Fibroblast of lung (primary cell): ENCODE measurements at places on chromosomes 7 and 10.

- no peak for DNase-seq
Measured at GRCh38 chr7:157014635-157015555, 4.4 kb upstream of the MNX1 start.

DNA sequence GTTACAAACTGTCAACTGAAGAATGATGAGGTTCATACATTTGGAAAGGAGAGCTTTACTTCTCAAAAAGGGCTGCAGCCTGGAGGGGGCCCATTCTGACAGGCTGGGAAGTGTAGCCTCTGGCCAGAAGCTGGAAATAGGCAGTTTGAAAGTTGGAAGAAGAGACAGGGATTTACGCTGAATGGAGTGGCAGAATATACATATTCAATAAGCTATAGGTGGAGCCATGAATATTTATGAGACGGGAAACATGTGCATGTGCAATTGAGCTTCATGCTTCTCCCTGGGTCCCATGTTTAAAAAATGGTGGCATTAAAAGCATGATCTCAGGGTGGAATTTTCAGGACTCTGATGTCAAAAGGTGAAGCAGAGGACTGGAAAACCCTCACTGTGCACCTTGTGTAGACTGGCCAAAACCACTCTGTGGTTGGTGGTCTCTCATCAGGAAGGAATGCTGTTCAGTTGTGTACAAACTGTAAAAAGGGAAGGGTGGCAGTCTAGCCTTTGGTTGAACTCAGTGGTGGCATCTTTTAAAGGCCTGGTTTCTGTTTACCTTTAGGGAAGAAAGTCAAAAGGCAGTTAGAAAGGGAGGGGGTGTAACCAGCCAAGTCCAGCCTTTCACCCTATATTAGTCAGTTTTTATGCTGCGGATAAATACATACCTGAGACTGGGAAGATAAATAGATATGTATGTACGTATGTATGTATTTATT is 7.2 kb upstream of the ACTR3B start:
- no peak for DNase-seq

DNA sequence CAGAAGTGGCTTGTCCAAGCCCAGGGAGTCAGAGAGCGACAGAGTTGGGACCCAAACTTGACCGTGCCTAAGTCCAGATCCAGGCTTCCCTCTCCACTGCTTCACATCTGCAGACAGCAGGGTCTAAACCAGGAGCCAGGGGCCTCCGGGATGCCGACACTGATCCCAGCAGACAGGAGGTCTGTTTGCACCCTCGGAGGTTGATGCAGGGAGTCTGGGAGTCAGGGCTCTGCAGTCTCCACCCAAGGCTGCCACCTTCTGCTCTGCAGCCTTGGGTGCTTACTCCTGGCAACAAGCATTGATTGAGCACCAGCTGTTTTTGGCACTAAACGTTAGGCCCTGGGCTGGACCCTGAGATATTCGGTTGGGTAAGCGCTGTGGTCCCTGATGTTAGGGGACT is 21.0 kb downstream of the ELFN1 start:
- no peak for DNase-seq

DNA sequence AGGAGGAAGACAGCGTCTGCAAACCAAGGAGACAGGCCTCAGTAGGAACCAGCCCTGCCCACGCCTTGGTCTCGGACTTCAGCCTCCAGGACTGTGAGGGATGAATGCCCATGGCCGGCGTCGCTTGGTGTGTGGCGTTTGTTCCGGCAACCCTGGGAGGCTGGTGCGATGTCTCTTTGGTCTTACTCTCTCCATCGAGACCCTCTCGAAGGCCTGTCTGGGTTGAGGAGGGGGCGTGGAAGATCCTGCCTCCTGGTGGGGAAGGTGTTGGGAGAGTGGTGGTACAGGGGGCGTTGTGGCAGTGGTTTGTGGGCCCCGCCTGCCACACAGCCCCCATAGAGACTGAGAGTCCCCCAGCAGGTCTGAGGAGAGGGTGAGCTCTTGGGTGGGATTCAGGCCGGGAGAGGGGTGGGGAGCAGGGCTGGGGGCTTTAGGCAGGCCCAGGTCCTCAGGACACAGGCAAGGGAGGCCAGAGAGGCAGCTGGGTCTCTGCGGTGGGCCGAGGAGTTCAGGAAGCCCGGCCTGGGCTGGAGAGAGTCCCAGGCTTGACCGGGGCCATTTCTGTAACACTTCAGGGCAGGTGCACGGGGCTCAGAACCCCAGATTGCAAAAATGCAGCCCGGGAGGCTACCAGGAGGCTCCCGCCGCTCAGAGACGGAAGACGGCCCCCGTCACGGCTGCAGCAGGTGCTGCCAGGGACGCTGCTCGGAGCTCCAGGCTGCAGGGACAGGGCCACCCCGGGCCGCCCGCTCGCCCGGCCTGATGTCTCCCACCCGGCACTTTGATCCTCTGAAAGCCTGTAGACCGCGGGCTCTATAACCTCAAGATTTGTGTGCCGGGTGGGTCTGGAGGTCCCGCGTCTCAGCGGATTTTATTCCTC is 33.8 kb upstream of the PSMG3 start:
- DNase-seq = no peak

- DNase-seq = no peak
Measured at GRCh38 chr10:124737221-124737620, 7.0 kb downstream of the FAM53B start.

GRCh38 chr10:836782-837181 is 94.7 kb downstream of the LARP4B start:
- peak; percentile 11 for DNase-seq

DNA sequence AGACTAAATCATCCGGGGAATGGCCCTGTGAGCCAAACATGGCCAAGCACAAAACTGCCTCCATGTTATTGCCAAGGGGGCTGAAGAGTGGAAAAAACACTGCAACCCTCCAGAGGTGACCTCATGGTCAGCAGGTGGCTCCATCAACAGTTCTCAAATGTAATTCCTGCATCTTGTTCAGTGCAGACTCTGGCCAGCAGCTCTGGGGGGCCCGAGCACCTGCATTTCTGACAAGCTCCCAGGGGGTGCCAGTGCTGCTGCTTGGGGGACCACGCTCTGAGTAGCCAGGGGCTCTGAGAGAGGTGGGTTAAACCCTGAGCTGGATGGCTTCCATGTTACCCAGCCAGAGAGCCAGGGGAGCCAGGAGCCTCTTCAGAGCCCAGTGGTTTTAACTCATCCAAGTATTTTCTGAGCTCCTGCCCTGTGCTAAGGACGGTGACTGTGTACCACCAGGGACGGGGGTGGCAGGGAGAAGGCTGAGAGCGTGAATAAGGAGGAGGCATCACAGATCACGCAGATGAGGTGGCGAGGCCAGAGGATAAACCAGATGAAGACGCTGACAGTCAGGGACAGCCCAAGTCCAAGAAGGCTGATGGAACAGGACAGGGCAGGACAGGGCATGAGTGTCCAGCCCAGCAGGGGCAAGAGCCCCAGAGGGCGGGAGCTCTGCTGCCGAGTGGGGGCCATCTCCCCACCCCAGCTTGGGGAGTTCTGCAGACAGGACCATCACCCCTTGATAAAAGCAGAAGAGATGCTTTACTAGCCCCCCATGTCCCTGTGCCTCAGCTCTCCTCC is 52.9 kb downstream of the CLEC2L start:
- DNase-seq = no peak

DNA sequence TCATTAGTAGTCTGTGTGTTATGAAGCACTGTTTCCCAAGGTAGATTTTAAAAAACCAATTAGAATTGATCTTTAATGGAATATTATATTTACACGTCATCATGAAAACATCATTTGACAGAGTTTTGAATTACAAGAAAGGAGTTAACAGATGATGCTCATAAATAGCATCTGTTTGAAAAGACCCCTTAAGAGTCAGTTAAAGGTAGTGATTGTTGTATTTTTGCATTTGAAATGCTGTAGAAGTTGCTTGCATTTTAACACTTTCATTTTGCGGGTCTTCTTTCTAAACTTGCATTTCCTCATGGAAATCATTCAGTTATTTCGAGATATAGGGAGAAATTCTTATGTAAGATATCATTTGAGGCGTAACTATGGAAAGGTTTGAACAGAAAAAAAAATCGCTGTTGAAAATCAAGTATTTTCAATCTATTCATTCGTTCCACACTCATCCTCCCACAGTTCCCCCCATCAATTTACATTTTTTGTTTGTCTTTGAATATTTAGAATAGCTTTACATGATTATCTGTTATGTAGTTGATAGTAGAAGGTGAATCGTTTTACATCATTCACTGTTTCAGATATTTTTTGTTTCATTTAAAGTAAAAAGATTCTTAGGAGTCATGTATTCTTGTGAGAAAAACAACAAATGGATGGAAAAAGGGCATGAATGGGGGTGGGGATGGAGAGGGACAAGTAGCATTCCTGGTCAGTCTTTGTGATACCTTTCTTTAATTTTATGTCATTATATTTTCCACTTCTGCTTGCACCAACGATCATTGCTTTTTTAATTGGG is 3.0 kb upstream of the SKIDA1 start:
- DNase-seq = no peak

- no peak for DNase-seq
Measured at GRCh38 chr10:83272666-83273434, 866.5 kb upstream of the GHITM start.

- DNase-seq = no peak
Measured at GRCh38 chr10:6694447-6695140, 114.5 kb upstream of the PRKCQ start.

- no peak for DNase-seq
Measured at GRCh38 chr7:47890125-47890524, 58.1 kb downstream of the PKD1L1 start.

- no peak for DNase-seq
Measured at GRCh38 chr7:139855498-139856270, 26.6 kb downstream of the TBXAS1 start.

DNA sequence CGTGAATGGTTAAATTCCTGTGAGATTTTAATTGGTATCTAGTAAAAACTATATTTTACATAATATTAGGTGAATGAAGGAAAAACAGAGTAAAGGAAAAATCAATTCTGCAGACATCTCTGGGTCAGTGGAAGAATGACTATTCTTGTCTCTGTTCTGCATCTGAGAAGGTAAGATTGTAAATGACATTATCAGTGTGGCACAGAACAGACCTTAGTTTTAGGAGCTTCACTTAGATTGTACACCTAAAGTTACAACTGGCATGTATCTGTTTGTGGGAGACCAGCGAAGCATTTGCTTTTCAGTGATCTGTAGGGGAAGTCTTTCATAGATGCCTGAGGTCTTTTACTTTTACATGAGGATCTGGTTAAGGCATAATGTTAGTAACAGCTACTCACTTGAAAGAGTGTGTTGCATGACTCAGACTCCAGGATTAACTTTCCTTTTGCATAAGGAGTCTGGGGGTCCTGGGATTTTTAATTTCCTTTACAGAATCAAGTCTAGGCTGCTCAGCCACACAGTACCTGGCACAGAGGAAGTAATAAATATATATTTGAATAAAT is 56.2 kb downstream of the JMJD1C start:
- DNase-seq = peak; percentile 43

DNA sequence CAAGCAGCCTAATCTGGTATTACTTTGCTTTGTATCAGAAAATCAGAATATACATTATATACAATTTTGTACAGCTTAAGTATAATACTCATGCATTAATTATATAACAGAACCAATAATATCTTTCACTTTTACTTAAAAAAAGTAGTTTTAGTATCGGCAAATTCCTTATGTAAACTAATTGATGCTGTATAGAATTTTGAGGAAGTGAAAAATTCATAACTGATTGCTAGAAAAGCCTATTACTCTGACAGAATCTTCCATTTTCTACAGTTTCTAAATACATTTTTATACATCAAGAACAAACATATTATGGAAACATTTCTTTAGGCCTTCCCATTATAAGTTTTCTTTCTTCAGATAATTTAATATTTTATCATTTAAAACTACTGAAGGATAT is 124.0 kb upstream of the GPR22 start:
- no peak for DNase-seq

- DNase-seq = peak; percentile 95
Measured at GRCh38 chr10:34967335-34967880, 122.7 kb downstream of the CUL2 start.

DNA sequence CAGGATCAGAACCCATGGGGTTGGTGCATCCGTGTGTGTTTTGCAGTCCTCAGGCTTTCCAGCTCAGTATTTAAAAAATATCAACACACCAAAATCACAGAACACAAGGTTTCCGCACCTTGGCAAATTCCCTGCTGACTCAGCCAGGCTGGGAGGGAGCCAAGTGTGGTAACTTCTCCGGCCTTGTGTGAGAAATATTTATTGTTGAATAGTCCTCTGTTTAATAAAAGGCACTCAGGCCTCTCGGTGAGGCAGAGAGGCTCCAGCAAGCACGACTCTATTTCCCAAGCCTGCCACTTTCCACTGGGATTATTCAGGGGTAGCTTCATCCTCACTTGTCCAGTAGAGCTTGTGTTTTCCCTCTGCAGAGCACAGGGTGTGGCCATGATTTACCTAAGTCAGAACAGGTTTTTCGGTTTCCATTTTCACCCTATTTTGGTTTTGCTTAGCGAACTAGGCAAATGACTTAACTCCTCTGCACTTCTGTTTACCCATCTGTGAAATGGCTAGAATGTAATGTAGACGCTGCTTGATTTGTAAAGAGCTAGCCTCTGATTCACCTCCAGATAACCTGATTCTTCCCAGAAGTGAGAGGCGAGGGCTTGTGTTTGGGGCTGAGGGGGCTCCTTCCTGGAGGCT is 13.0 kb upstream of the CHST15 start:
- peak; percentile 92 for DNase-seq
